ENCODE measurements at places on chromosomes 3 and 15.

- no peak for DNase-seq
These were observed 53.2 kb downstream of the FBN1 start for GRCh38 chr15:48592221-48592731.

DNA sequence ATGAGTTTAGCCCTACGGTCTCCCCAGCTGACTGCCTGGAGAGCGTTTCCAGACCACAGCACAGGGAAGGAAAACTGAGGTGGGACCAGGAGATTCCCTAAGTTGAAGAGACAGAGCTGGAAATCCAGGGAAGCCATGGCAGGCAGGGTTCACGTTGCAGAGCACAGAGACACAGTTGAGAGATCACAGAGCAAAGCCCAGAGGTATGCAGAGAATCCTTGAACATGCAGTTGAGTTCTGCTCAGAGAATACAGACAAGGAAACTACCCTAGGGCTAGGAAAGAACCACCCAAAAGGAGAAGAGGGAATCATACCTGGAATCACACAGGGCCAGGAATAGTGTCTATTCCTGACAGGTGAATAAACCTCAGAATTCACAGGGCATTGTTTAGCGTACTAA lies 14.3 kb downstream of the SLC28A1 start:
- DNase-seq, result no peak

DNA sequence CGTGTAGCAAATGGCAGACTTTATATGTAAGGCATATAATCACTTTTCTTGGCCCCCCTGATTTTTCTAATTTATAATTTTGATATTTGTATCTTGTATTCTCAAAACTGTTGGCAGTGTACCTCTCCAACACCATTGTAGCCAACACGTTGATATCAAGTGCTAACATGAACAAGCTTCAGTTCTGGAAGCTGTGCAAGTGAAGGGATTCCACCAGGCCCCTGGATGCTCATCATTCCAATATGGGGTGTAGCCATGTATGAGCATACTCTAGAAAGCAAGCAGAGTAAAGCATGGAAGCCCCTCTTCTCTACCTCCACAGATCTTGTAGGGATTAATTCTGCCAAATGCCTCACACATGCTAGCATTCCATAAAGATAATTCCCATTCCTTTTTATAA lies 211.3 kb downstream of the MYRIP start:
- no peak for DNase-seq

- DNase-seq, result no peak
These were observed 92.1 kb upstream of the CHD2 start for GRCh38 chr15:92807971-92808571.

GRCh38 chr3:29494305-29495036 lies 213.6 kb downstream of the RBMS3 start:
- no peak for DNase-seq

DNA sequence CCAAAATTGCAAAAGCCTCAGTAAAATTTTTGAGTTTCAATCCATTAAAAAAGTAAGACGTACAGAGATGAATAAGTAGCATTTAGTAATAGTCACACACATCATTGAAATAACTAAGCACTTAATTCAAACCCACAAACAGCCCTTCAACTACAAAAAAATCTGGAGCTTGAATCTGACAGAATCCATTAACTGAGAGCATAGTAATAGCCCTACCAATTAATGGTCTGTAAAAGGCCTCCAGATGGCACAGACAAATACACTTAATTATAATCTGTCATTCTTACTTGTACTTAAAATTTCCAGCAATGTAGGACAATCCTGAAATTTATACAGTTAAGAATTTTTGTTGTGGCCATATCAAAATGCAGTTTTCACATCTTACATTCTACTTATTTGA lies 246.9 kb downstream of the VGLL3 start:
- no peak for DNase-seq

DNA sequence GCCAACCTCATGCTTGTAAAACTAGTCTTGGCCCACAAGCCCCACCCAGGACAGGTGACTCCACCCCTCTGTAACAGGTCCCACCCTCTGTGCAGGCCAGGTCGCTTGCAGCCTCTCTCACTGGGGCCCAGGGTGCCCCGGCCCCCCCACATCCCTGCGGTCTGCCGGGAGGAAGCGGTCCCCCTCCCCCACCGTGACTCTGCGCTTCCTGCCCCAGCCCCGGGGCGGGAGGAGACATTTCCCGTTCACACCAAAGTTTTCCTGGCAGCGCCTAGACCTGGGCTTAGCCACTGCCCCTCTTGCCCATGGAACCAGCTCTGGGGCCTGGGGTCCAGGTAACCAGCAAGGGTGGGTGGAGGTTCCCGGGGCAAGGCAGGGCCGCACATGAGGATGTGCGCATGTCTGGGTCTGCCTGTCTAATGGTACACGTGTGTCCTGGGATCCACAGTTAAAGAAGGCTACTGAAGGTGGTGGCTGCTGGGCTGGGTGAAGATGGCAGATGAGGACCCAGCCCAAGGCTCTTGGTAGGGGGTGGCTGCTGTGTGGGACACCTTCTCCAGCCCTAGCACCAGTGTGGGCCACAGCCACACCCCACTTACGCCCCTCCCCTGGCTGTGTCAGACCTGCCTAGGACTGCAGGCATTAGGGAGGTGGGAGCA lies 8.4 kb downstream of the NBEAL2 start:
- peak; percentile 94 for DNase-seq

DNA sequence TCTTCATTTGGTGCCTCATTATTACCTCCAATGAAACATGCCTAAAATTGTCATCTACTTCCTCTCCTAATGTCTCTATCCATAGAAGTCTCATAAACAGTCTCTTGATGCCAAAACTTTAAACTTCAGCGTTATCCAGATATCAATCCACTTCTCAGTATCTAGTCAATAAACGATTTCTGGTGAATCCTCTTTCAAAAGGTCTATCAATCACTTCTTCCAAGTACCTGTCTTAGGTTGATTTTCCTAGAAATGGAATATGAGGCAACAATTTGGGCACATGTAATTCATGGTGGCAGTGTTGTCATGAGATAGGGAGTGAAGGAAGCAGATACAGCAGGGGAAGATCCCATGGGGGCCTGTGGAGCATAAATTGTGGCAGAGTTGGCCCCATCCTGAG lies 348.5 kb upstream of the POU1F1 start:
- no peak for DNase-seq

- DNase-seq, result no peak
These were observed 643.1 kb downstream of the ZPLD1 start for GRCh38 chr3:103077910-103078309.

DNA sequence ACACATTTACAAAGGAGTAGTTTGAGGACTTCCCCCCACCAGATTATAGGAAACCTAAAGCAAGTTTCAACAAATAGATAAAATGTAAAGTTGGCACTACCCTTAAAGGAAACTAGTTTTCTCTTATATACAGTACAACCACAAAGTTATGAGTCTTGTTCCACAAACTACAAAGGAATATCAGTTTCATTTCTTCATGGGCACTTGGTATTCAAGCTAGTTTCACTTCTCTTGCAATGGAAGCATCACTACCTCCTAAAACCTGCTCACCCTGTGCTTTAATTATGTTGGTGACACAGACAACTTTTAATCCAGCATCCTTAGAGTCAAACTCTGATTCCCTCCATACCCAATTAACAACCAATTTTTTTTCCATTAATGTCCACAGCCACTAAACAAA lies 707.0 kb downstream of the ROBO2 start:
- DNase-seq, result no peak

DNA sequence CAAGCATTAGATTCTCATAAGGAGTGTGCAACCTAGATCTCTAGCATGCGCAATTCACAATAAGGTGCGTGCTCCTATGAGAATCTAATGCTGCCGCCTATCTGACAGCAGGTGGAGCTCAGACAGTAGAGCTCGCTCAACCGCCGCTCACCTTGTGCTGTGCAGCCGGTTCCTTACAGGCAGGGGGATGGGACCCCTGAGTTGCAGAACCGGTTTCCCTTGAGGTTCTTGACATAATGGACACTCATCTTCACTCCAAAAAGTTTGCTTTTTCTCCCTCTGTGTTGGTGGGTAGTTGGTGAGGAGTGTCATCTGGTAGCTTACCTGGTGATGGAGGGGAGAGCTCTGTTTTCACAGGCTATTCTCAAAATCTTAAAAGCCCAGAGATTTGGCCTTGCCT lies 324.0 kb upstream of the TBL1XR1 start:
- no peak for DNase-seq

GRCh38 chr15:63908991-63909390 lies 75.2 kb upstream of the HERC1 start:
- no peak for DNase-seq

DNA sequence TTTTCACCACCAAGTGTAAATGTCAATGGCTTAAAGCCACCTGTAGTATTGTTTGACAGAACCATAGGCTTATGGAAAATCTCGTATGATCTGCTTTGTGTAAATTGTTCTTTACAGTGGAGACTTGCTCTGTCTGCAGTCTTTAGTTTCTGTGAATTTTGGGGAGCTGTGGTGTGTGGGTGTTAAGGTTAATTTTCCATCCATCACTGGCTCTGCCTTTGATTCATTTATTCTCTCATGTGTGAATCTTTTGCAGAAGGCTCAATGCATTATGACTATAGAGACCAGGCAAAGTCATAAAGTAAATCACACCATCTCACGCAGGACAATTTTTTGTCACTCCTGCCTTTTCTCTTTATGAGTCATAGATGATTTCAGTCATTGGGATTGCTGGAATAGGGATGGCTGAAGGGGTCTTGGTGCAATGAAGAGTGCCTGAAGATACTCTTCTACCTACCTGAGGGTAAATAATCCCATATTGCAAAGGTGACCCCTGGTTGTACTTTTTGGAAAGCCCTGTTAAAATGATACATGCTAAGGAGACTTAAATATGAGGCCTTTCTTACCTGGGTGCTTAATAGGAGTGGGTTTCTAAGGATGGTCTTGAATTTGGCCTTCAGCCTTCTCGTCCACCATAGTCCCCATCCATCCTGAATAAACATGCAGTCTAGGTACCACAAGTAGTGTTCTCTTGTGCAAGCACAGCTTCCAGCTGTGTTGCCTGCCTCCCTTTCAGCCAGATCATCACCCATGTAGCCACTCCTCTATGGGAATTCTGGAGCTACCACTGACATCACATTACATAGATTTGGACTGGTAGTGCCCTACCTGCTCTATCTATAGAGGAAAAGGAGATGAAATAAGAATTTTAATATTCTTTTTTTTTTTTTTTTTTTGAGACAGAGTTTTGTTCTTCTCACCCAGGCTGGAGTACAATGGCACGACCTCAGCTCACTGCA lies 14.3 kb downstream of the TGFBR2 start:
- no peak for DNase-seq

DNA sequence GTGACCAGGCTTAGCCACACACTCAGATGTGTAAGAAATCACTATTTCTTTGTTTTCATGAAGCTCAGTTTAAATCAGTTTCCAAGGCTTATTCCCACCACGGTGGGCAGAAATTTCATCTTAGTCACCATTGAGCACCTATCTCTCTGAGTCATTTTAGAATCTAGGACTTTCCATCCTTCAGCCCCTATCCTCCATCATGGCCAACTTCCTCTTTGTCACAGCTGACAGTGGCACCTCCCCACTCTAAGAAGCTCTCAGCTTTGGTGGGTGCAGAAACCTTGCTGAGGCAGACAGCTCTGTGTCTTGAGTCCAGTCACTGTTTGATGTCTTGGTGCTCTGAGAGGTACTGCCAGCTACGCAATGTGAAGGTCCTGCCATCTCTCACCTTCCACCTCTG lies 32.9 kb downstream of the SNTN start:
- DNase-seq, result no peak

GRCh38 chr3:166013073-166013679 lies 176.0 kb upstream of the BCHE start:
- no peak for DNase-seq

- no peak for DNase-seq
These were observed 97.4 kb upstream of the RBMS3 start for GRCh38 chr3:29183346-29184087.

DNA sequence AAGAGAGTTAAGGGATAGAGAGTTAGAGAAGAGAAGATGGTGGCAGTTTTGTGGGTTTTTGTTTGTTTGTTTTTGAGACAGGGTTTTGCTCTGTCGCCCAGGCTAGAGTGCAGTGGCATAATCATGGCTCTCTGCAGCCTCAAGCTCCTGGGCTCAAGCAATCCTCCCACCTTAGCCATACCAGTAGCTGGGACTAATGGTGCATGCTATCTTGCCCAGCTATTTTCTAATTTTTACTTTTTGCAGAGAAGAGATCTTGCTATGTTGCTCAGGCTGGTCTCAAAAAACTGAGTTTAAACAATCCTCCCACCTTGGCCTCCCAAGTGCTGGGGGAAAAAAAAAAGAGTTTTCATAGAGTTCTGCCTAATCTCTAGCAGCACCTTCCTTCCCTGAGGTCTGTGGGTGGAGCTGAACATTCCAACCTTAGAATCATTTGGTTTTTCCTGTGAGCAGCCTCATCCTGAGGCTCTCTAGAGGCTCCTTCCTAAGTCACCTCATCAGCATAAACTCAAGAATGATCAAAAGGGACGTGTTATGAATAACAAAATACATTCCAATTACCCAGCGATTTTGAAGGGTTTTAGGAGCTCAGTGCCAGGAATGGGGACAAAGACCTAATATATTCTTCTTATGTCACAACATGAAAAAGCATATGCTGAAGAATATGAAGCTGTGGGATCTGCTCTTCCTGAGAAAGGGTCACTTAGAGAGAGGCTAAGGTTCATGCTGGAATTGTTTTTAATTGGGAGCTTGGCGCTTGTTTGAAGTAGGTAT lies 180.6 kb downstream of the LSAMP start:
- DNase-seq, result no peak

GRCh38 chr15:35540885-35541284 lies 5.1 kb downstream of the DPH6 start:
- no peak for DNase-seq

GRCh38 chr3:33122991-33123390 lies 9.2 kb downstream of the CRTAP start:
- no peak for DNase-seq

DNA sequence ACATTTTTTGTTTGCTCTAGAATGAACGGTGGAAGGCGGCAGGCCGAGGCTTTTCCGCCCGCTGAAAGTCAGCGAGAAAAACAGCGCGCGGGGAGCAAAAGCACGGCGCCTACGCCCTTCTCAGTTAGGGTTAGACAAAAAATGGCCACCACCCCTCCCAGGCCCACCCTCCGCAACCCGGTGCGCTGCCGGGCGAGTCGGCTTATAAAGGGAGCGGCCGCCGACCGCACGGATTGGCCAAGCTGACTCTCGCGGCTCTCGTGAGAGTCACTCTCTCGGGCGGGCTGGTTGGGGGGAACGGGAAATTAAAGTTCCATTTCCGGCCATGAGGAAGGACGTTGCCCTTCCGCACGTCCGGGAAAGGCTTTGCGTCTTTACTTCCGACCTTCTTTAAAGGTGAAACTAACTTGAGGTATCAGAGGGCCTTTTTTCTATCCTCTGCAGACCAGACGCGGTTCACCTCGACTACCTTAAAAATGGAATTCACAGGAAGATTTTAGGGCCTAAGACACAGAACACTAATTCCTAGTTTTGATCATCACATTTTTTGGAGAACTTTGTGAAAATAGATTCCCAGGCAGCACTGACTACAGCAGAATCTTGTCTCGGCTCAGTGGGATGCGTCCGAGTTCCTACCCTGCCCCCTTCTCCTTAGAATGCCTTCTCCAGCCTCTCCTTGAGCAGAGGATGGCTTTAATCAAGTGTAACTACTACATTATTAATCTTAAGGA lies at the start of gene TERC:
Gene TERC (minus strand): TSS at position 179 of the 731 bp plus-strand sequence.
- peak; percentile 56 for DNase-seq

All from GM12891 (cell line).